ENCODE measurements at places on chromosomes 3 and 15.

- DNase-seq, result no peak
These were observed 64.5 kb downstream of the MDFIC2 start for GRCh38 chr3:70247955-70248354.

DNA sequence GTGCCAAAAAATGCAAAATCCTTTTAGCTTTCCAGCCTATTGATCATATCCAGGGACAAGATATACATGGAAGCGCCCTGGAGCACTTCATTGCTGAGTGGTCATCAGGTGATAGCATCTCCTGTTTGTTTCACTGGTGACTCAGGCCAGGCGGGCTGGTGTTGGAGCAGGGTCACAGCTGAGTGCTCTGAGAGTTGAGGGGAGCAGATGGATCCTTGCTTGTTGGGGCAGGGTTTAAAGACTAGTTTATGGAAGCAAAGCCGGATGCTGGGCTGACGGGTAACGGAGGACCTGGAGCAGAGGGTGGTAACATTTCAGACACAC, 405.0 kb upstream of the TPM1 start:
- no peak for DNase-seq

GRCh38 chr15:66586155-66586976, 20.6 kb upstream of the LCTL start:
- no peak for DNase-seq

GRCh38 chr15:54017959-54018358, 39.7 kb downstream of the UNC13C start:
- DNase-seq, result no peak

GRCh38 chr3:24067483-24067882, 122.4 kb downstream of the NR1D2 start:
- no peak for DNase-seq

GRCh38 chr15:31275331-31276262, 51.0 kb upstream of the KLF13 start:
- peak; percentile 56 for DNase-seq

- DNase-seq, result no peak
These were observed 17.9 kb upstream of the POLG start for GRCh38 chr15:89352476-89352875.
